Uterus (tissue), 4 donors: ENCODE measurements at places on chromosomes 2 and 18. TPM values are rescaled to one million over a fixed set of nuclear protein-coding genes. Genes with fewer than 3 reads are reported as not detected.

Gene G6PC2
- total RNA-seq: not detected

Gene STAM2
- 30.0 TPM for total RNA-seq

Gene TUBB6
- total RNA-seq: 256 TPM

Gene SLC8A1
- 257 TPM for total RNA-seq

Gene SKOR2
- not detected for total RNA-seq

Gene DNAJC5G
- 1.5 TPM for total RNA-seq

Gene MRPL44
- 16.0 TPM for total RNA-seq

Gene CAMKMT
- total RNA-seq: 2.9 TPM

Gene CCDC121
- 7.1 TPM for total RNA-seq

Gene MZT2A
- 45.8 TPM for total RNA-seq

Gene SCYGR4
- not detected for total RNA-seq

Gene CPLX4
- total RNA-seq: not detected

Gene KIDINS220
- total RNA-seq: 91.5 TPM

Gene ACTR2
- total RNA-seq: 38.7 TPM

Gene CCDC68
- total RNA-seq: 6.9 TPM

Gene MOGAT1
- not detected for total RNA-seq

Gene COL4A3
- total RNA-seq: 6.2 TPM

Gene SAG
- 0.07 TPM for total RNA-seq

Gene REEP1
- 16.1 TPM for total RNA-seq

Gene TUBA4A
- total RNA-seq: 32.3 TPM

Gene SCN9A
- 7.4 TPM for total RNA-seq

Gene MOCOS
- total RNA-seq: 1.7 TPM

Gene ARHGAP28
- 39.0 TPM for total RNA-seq

Gene GAL3ST2
- total RNA-seq: not detected

Gene UPP2
- not detected for total RNA-seq

Gene B3GNT7
- 4.1 TPM for total RNA-seq

Gene NETO1
- total RNA-seq: 1.0 TPM

Gene OTOF
- not detected for total RNA-seq

Gene NAT8
- not detected for total RNA-seq

Gene CHPF
- total RNA-seq: 38.2 TPM

Gene PROKR1
- total RNA-seq: not detected

Gene CRYBA2
- not detected for total RNA-seq
